ENCODE measurements at places on chromosomes 12 and 14.

GRCh38 chr12:2689879-2690278, 104.9 kb upstream of the FKBP4 start:
- no peak for DNase-seq

DNA sequence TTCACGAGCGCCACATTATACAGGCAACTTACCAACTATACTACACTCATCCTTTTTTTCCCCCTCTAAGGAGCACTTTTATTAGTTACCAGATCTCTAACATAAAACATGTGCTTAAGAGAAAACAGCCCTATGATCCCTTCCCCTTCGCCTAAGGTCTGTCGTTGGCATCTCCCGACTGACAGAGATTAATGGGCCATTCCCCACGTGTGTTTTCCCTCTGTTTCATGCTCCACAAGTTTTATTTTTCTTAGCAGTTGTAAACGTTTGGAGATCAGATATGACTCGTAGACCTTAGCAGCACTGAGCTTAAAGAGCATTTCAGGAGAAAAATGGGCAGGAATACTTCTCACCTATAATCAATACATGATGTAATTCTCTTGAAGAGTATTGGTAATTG, 51.4 kb upstream of the FZD10 start:
- DNase-seq: no peak

- DNase-seq: no peak
These were observed 46.9 kb downstream of the DUSP6 start for GRCh38 chr12:89305373-89305772.

DNA sequence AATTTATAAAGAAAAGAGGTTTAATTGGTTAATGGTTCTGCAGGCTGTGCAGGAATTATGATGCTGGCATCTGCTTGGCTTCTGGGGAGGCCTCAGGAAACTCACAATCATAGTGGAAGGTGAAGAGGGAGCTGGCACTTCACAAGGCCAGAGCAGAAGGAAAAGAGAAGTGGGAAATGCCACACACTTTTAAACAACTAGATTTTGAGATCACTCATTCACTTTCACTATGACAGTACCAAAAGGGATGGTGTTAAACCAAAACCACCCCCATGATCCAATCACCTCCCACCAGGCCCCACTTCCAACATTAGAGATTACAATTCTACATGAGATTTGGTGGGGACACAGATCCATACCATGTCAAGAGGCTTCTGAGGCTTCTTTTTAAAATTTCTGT, 62.6 kb downstream of the SLC38A4 start:
- no peak for DNase-seq

DNA sequence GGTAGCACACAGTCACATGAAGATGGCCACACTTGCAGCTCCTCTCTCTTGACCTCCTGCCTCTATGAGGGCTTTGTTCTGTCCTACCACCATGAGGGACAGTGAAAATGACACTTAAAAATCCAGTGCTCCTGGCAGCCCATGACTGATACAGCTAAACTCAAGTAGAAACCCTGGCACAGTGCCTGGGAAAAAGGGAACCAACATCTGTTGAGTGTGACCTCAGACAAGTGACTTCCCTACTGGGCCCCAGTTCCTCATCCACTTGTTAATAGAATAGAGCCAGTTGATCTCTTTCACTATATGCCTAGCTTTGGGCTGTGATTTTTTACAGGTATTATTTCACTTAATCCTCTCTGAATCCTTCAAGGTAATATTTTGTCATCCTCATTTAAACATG, 4.8 kb downstream of the GUCY2C start:
- peak; percentile 71 for DNase-seq

GRCh38 chr12:57604992-57605810, 577 bp downstream of the DTX3 start:
- DNase-seq: peak; percentile 81

DNA sequence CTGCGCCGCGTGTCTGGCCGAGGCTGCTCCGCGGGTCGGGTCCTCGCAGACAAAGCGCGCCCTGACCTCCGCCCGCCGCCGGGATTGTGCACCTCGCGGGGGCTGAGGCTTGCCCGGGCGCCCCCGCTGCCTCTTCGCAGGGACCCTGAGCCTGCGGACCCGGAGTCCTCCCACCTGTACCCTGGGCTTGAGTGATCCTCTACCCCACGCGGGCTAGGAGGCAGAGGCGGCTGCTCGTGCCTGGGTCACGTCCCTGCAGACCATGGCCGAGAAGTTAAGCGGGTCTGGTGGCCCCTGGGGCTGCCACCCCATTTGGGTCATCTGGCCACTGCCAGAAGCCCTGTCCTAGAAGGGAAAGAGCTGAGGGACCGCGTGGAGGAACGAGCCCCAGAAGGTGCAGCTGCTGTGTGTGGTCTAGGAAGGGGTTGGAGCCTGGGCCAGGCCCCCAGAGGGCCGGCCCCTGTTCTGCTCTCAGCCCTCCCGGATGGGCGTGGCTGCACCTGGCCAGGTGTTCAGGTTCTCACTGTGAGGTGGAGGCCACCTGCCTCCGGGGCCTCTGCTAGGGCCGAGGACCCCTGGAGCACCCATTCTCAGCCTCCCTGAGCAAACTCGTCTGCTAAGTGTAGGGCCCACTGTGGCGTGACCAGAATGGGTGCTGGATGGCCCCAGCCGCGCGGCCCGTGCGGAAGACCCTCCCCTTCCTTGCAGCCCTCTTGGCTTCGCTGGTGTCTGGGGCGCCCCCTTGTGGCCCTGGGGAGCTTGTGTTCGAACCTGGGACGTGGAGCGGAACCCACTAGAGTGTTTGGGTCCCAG, 49.6 kb downstream of the LRCOL1 start:
- no peak for DNase-seq

All from sigmoid colon (tissue), 7 donors.